ENCODE measurements at places on chromosomes 6 and 20.

DNA sequence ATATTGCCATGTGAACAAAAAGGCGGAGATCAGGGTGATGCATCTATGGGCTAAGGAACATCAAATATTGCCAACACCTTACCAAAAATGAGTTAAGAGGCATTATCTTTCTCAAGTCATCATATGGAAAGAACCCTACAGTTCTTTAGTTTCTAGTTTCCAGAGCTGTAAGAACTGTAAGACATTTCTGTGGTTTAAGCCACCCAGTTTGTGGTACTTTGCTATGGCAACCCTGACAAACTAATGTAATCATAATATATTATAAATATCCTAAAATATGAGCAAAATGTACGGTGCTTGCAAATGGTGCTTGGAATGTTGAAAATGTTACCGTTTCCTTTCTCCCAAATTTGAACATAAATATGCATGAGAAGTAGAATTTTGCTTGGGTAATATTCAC is 349.6 kb downstream of the PHF3 start:
- no peak for DNase-seq

DNA sequence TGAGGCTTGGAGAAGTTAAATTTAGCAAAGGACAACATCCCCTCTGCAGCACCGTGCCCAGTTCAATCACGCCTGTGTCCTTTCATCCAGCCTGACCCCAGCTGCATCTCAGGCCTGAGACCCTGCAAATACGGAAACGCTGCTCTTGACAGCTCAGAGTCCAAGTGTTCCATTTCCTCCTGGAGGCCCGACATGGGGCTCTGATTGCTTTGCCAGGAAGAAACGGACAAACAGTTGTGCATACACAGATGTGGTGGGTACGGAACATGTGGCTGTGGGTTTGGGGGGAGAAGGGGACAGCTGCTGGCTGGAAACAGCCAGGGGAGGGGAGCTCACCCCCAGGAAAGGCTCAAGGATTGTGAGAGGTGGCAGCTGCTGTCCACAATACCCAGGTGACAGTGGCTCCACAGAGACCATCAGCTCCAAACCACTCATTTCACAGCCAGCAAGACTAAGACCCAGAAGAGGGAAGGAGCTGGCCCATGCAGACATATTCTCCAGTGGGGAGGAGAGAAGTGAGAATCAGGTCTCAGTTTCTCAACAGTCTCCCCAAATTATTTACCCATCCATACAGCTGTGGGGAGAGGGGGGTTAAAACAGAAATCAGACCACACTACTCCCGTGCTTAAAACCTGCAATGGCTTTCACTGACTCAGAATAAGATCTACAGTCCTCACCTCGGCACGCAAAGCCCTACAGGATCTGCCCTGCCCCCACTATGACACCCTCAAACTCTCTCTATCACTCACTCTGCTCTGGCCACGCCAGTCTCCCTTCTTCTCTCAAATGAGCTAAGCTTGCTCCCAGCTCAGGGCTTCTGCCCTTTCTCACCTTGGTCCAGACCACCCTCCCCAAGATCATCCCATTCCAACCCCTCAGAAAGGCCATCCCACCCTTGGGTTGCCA is 89.1 kb downstream of the PREX1 start:
- no peak for DNase-seq

DNA sequence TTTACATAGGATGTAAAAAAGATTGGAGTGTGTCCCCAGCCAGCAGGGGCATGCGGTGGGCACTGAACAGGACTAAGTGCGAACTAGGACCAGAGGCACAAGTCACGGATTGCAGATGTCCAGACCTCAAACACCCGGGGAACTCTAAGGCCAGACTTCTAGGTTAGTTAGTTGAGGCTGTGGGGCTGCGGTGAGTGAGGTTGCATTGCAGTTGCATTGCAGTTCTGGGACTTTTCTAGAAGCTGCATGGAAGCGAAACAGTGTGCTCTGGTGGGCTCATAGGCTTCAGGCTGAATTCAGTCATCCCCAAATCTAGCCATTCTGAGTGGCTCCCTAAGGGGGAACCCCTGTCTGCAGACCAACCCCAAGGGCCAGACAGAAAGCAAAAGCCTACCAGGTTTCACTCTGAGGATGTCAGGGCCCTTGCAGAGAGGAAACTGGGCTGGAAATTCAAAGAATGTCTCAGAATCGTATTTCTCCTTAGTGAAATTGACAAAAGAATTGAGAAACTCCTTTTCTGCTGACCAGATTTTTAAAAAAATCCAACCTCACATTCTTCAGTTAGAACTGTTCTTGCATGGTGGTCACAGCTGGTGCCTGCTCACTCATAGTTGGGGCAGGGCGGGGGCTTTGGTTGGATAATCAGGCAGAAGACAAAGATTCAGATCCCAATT is 182.8 kb downstream of the ZDHHC14 start:
- DNase-seq, result no peak

DNA sequence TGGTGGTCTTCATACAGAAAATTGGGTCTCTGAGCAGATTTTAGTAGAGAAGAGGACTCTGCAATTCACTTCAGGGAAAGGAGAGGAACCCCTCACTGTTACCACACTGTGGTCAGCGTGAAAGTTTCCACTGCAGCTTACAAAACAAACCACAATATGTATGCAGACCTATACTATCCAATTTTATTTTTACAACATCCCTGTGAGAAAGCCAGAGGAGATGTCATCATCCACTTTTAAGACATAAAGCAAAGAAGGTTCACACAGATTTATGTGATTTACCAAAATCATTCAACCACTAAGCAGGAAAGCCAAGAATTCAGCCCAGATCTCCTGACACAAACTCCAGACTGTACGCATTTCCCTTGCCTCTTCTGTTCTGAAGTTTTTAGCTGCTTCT is 442.4 kb downstream of the FRK start:
- peak; percentile 28 for DNase-seq

DNA sequence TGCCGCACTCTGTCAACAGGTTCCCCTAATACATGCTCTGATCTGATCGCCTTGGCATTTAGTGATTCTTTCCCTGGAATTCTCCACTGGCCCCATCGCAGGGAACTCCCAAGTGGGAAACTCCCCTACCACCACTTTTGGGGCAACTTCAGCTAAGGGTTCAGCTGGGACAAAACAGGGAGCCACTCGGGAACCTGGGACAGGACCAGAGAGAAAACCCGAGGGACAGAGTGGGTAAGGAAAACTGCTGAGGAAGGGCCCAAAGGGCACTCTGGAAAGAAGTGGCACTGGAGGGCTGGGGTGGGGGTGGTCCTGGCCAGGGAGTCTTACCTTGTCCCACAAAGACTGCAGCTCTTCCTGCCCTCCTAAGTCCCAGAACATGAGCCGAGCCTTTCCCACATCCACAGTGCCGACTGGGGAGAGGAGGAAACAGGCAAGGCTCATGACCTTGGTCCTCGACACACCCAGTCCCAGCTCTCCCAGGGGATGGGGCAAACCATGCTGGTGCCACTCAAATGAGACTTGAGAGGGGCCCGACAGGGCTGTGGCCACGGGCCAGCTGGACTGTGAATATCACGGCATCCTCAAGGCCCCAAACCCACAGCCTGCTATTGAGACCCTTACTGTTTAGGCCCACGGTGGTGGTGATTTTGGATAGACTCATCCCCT is 1.6 kb downstream of the ARFRP1 start:
- DNase-seq, result no peak

DNA sequence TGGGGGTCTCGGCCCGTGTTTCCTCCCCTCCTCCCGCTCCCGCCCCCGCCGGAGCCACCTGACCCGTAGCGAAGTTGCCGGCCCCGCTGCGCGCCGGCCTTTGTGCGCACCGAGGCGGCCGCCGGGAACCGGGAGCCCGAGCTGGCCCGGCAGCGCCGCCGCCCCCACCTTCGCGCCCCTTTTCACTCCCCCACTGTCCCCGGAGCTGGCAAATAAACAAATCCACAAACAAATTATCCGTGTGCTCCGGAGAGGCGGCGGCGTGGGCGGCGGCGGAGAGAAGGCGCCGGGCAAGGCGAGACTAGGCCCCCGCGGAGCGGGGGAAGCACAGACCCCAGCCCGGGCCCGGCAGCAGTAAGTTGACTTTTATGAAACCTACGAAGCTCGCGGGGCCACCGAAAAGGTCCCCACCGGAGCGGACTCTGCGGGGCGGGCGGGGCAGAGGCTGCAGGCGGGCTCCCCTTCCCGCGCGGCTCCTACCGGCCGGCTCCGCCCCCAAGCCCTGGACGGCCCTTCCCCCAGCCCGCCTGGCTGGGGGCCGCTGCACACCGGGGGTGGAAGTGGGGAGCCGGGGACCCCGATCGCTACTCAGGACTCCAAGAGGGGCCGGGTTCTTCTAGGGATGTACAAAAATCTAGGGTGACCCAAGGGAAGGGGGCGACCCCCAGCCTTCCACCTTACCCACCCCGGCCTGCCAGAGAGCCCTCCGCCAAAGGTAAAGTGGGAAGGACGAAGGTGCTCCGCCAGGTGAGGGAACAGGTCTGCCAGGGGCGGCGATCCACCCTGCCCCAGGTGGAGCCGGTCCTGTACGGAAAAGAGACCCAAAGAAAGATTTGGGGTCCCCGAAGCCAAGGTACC is 40.7 kb downstream of the YTHDF1 start:
- DNase-seq, result no peak

DNA sequence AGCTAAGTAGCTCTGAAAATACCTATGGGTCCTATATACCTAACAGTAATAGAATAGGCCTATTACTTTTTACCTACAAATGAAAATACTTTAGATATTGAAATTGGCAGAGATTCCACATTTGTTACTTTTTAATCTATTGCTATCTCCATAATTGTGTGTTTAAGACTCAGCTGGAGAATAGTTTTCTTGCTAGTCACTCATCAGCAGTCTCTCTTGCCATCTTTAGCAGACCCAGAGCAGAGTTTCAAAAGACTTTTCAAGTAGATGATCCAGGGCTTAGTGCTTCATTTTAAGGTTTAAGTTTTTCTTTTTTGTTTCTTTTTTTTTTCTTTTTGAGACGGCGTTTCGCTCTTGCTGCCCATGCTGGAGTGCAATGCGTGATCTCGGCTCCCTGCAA is 12.9 kb downstream of the ANKS1A start:
- DNase-seq, result peak; percentile 50

DNA sequence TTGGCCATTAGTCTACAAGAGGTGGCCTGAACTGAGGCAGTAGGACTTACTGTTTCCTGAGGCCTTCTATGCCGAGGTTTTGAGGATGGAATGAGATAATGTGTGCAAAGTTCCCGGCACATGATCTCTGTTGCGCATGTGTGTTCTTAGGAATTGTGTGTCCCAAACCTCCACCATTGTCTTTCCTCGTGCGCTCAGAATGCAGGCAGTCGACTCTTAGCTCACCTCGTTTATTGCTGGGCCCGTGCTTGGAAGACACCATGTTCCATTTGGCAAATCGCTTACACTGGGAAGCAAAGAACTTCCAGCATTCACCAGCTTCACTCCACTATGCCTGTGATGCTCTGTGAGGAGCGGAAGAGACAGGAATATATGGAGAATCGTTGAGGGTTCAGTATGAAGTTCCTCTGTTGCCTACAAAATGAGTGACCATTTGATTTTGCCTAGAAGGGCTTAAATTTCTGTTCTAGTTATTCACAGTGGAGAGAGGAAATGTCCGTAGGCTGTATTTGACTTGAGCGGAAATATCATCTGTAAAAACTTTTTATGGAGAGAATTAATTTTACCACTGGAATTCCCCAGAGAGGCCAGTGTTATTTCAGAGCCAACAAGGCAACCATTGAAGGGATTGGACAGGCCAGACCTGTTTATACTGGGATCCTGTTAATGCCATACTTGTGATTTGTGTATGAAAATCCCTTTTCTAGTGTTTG is 75.7 kb upstream of the CLDN20 start:
- DNase-seq, result peak; percentile 47

- DNase-seq, result peak; percentile 85
These were observed 107.7 kb downstream of the CD109 start for GRCh38 chr6:73803562-73804241.

DNA sequence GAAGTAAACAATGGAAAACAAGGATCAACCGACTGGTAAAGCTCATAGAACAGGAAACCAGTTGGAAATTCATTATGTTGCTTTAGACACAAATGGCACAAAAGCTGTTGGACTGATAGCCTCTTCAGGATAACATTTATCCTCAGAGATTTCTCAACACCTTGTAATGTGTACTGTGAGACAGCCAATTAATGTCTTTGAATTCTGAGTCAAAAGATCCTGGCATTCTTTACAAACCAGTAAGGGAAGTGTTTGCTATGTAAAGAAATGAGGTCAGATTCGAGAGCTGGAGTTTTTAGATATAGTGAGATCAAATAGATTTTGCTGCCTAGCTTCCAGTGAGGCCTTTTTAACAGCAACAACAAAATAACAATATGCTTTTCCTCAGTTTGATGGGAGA is 439.2 kb downstream of the C6orf118 start:
- DNase-seq, result no peak

DNA sequence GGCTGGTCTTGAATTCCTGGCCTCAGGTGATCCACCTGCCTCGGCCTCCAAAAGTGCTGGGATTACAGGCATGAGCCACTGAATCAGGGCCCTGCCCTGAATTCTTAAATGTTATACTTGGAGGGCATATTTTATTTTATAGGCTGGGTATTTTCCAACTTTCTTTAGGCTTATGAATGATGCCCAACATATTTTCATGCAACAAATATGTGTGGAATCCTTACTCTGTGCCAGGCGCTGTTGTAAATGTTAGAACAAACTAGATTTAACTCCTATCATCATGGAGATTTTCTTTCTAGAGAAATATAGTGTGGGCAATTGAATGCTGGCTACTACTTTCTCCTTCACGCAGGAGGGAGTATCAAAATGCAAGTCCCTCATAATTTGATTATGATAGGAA is 71.2 kb downstream of the SAMD5 start:
- no peak for DNase-seq

DNA sequence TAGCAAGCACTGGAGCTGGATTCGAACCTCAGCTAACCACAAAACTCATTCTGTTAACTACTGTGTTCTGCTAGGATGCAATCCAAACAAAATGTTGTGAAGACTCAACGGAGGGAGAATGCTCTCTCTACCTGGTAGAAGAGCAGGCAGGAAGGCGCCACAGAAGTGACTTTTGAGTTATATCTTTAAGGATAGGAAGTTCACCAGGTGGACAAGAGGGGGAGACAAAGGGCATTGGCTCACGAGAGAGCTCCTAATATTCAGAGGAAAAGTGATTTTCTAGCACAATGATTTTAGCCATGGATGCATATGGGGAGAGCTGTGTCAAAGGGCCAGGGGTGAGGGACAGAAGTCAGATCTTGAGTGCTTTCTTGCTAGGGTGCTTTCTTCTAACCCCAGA is 108.4 kb upstream of the MAFB start:
- peak; percentile 16 for DNase-seq

- no peak for DNase-seq
These were observed 79.6 kb upstream of the AHI1 start for GRCh38 chr6:135577059-135577538.

- DNase-seq, result no peak
These were observed 14.1 kb upstream of the HLA-DOA start for GRCh38 chr6:33023536-33023935.
